ENCODE measurements at places on chromosomes 3 and 15.

GRCh38 chr15:51189669-51190385 lies 95.1 kb upstream of the TNFAIP8L3 start:
- no peak for DNase-seq

DNA sequence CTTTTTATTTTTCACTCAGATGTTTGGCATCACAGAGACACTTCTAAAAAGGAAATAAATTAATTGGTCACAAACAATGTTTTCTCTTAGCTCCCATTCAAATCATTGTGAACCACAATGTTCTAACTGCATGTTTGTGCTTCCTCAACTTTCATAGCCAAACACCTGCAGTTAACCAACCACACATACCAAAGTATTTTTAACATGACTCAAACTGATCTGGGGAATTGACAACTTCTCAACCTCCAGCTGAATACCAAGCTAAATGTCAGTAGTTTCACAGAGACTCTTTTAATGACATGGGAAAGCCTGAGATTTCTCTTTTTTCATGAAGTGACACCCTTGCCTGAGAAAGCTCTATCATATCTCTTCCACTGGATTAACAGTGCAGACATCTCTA lies 217.9 kb upstream of the MME start:
- no peak for DNase-seq

DNA sequence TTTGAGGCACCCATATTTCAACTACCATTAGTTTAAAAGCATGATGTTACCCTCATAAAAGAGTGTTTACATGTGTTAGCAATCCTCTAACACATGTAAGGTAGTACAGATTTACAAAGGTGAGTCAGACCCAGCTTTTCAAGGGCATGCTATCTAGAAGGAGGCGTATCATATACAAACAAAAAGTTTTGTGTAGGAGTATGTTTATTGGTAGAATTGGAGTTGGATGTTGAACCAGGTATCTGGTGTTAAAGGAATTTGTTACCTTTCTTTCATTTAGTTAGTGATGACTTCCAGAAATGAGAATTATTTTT lies 2.4 kb downstream of the HACD3 start:
- DNase-seq, result no peak

DNA sequence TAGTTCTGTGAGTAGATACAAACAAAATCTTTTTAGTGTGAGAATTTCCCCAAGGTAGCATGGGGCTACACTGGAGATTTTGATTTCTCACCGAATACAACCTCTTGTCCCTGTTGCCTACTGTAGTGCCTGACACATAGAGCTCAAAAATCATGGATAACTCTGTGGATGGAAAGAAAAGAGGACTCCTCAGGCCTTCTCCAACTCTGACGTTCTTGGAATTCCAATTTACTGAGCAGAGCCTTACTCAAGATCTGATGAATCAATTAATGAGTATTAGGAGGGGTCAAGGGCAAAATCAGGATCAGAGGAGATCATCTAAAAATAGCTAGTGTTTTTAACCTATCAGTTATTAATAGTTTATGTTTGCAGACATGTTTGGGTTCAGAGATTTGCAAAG lies 46.7 kb upstream of the PYDC2 start:
- no peak for DNase-seq

DNA sequence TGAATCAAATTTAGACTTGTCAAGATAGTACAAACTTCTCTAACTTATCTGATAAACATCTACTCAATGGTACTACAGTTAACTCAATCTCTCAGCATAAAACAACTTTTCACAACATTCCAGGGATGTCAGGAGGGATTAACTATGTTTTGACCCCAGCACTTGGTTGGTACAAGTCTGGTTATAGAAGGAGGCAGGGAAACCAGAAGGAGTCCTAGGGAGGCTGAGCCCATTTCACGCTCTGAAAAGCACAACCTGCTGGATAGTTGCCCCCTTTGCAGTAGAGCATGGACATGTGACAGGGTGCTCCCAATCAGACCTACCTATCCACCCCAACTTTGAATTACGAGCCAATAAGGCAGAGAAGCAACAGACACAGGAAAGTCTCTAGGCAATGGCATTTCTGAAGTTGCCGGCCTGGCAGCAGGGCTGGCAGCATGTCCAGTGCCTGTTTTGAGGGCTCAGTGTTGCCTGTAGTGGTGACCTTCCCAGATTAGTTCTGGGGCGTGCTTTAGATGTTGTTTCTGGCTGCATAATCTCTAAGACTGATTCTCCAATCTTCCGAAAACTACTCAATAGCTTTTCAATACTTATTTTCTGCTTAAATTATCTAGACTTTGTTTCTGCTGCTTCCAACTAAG lies 8.2 kb downstream of the ANKUB1 start:
- no peak for DNase-seq

- DNase-seq, result no peak
Measured at GRCh38 chr3:62335196-62335595, 38.2 kb downstream of the FEZF2 start.

DNA sequence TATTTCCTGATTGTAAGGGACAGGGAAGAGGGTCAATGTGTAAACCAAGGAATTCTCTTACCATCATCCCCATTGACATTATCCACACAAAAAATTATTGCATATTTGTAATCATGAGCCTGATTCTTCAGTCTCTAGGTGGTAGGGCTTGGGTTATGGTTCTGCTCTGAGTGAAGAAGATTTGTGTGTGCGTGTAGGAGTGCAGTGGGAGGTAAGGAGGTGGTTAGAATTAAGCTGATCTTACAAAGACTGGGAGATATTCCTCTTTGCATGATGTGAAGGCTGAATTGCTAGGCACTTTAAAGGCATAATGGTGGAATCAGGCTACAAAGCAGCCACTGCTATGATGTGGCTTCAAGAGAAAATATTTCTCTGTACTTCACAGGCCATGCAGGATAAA lies 23.0 kb upstream of the MINDY4B start:
- DNase-seq, result no peak

- DNase-seq, result no peak
Measured at GRCh38 chr3:40096661-40097111, 212.8 kb upstream of the EIF1B start.

- DNase-seq, result no peak
Measured at GRCh38 chr3:118207271-118207670, 827.4 kb downstream of the IGSF11 start.

- DNase-seq, result no peak
Measured at GRCh38 chr15:101560722-101561583, 71.4 kb upstream of the PCSK6 start.
